ENCODE measurements at places on chromosomes 13 and 19.

- no peak for DNase-seq
Observed at GRCh38 chr13:59319276-59319675, 844.5 kb downstream of the DIAPH3 start.

DNA sequence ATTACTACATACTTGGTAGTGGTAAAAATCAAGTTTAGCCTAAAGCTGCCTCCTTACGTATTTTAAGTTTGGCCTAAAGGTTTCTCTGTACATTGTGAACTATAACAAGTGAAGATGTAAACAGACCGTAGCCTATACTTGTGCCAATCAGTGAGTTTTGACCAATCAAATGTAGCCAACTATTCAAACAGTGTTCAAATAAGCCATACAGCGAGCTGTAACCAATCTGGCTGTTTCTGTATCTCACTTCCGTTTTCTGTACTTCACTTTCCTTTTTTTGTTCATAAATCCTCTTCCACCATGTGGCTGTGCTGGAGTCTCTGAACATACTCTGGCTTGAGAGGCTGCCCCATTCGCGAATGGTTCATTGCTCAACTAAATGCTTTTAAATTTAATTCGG lies 2504.6 kb downstream of the PCDH9 start:
- DNase-seq = no peak

GRCh38 chr13:27487776-27488175 lies 37.4 kb upstream of the MTIF3 start:
- no peak for DNase-seq

GRCh38 chr13:42594481-42595252 lies 20.7 kb downstream of the TNFSF11 start:
- peak; percentile 55 for DNase-seq

DNA sequence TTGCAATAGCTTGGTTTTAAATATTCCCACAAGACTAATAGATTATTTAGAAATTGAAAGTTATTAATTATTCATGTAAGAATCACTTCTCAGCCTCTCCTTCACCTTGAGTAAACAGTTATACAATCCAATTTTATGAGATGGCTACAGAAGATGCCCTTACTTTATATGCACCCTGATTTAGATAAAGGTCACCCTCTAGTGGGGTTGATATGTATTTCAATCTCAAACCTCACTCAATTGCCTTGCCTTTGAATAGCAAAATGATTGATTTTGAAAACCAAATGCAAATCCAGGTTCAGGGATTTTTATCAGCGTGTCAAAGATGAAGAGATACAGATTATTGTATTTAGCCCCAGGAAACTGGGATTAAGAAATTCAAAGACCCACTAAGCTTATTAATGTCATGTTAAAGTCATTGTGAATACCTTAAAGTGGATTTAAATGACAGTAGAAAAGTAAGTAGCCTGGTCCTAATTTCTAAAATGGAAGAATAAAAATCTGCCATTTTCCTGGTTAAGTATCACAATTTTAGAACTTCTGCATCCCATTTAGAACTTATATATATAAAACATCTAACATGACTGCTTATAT lies 305.1 kb downstream of the ITGBL1 start:
- DNase-seq = no peak

DNA sequence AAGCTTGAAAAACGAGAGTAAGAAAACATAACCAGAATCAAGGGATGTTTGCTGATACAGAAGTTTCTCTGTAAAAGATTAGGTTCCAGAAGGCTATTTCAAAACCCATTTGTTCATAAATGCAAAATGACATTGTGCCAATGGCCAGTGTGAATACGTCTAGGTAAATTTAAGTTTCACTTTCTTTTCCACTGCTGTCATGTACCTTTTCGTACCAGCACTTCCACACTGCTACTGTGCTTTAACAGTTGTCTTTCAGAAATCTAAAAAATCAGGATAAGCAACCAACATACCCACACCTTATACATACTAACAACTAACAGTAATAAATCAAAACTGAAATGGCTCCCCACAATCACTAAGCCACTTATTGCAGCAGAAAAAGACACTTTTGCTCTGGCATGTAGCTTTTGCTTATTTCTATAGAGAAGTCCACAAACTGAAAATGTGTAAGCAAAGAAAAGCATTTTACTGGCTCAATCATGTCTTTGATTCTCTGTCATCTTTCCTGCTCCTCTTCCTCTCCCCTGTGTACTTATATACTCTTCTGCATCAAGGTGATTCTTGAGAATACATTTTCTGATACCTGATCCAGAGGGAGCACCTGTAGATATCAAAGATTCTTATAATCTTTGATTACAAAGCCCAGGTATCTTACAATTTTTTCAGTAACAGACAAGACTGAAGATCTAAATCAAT lies 34.3 kb downstream of the ELF1 start:
- no peak for DNase-seq

DNA sequence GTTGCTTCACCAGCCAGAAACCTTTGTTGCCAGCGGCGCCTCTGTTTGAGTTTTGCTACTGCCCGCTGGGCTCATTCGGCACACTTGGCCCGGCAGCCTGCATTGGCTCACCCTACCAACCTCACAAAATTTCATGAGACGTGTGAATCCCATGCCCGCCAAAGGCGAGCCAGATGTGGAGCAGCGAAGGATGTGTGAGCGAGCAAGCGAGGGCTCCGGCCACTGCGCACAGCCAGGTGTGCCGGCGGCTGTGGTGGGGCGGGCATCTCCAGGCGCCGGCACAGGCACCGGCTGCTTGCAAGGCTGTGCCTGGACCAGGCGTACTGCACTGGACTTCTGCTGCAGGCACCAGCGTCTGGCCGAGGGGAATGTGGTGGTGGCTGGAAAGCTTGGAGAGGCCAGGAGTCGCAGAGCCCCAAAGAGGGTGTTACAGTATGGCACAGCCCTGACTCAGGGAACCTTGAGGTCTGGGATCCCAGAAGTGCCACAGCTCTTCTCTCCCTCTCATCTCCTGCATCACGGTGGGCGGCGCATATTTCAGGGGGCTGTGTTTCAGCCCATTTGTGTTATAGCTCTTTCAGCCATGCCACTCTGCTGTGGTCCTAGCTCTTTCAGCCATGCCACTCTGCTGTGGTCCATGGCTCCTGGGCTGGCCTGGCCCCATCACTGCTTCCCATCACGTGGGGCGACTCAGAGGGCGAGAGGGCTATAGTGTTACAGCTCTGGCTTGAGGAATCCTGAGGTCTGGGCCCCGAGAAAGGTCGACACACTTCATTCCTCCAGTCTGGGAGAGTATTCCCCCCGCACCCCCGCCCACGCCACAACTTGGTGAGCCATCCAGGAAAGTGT lies 592.0 kb upstream of the SLITRK5 start:
- no peak for DNase-seq

DNA sequence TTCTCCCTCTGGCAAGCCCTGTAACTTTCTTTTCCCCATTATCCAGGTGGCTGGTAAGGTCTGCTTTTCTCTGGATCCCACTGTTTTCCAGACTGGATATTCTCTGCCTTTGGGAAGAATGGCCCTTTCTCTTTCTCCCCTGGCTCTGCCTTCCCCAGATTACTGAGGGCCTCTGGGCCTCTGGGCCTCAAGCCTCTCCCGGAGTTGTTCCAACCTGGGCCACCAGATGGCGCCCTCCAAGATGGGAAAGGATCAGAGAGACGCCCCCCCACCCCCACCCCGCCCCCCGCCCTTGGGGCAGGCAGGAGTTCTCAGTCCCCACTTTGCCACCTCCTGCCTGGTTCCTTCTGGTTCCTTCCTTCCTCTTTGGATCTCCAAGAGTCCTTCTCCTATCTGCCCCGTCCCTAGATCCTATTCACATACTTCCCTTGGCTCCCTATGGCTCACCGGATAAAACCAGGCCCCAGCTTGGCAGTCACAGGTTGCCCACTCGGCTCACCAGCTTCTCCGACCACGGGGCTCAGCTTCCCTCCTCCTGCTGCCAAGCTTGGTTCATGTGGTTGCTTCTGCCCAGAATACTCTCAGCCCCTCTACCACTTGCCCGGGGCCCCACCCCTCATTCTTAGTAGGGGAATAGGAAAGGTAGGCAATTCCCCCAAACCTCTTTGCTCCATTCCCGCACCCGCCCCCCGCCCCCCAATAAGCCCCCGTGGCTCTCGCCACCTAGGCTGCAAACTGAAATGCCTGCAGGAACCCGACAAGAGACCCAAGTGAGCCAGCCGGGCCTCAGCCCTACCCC lies 13.1 kb downstream of the EPS8L1 start:
- DNase-seq = no peak

GRCh38 chr13:84265257-84265764 lies 383.0 kb upstream of the SLITRK1 start:
- DNase-seq = no peak

- DNase-seq = no peak
Observed at GRCh38 chr19:8265872-8266271, 42.3 kb downstream of the CD320 start.

GRCh38 chr19:29945433-29945832 lies 3.4 kb downstream of the URI1 start:
- DNase-seq = no peak

DNA sequence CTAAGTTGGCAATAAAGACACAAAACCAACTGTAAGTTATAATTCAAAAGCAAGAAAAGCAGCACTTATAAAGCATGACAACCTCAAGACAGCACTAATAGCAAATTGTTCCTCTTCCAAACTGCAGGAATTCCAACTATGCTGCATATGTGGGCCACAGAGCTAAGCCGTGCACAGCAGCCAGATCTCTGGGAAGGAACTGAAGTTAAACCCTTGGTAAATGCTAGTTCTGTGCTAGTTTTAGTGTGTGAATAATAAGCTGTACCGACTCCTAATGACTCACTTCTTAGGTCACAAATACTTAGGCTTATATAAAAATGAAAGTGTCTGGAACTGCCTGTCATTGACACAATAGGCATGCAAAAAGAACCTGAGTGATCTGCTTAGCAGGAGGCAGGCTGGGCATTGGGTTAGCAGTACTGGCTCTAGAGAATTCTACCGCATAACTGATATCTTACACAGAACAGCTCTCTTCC lies 21.2 kb upstream of the GTF3A start:
- no peak for DNase-seq

DNA sequence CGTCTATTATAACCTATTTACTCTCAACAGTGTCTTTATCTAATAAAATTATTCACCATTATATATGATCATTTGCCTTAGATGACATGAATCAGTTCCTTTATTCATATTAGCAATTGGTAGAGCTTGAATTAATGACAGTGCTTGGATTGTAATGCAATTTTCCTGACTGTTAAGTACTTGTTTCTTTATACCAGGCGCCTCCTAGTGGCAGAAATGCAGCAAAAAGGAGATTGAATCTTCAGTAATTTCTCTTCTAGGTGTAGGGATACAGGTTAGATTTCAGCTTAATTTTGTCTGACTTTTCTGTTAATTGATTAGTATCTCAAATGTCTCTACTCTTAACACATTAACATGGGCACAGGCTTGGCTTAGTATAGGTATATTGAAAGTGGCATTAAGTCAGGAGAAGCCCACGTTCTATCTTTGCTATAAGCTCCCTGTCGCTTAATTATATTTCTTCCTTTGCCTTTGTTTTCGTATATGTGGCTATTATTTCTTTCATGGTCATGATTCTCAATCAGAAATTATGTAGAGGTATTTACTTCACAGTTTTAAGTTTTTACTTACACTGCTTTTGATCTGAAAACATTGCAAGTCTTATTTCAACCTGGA lies 9.1 kb upstream of the LHFPL6 start:
- no peak for DNase-seq

DNA sequence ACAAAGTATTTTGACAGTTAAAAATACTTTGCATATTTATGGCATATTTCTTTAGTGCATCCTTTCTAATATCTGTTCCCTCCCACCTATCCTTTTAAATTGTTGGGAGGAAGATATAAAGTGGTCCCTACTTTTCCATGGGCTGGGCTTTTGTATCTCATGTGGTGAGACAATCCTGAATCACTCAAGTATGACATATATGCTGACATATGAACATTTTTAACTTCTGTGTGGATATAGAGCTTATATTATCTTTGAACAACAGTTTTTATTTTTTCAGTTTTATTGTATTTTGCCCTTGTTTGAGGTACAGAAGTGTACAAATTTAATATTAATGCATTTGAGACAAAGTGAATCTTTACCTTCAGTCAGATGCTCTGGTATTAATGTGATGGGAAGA lies 3.4 kb downstream of the ZMYM2 start:
- no peak for DNase-seq

DNA sequence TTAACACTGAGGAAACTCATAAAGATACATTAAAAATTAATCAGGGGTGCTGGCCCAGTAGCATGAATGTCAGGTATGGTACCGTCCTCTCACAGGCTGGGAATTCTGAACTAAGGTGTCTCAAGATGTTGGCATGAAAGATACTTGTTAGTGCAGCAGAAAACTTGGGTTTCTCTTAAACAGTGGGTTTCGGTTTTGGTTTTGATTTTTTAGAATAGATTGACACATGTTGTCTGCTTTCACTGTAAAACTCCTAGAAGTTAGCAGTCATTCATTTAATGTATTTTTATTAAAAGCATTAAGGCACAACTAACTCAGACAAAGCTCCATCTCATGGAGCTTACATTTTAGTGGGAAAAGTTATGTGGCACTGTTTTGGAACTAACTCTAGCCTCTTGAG lies 3.5 kb upstream of the OBI1 start:
- no peak for DNase-seq

- DNase-seq = peak; percentile 45
Observed at GRCh38 chr13:80562433-80563156, 221.7 kb upstream of the SPRY2 start.

DNA sequence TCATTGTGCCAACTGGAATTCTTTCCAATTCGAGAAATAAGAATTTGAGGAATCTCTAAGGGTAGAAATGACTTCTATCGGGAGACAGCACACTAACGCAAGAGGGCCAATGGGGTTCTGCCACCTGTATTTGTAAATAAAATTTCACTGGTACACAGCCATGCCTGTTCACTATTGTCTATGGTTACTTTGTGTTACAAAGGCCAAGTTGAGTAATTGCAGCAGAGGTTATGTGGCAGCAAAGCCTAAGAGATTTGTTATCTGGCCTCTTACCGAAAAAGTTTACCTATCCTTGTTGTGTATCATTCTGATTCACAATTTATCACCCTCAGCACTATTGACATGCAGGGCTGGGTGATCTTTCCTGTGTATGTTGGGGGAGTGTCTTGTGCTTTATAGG lies 278.0 kb downstream of the KLF5 start:
- no peak for DNase-seq

DNA sequence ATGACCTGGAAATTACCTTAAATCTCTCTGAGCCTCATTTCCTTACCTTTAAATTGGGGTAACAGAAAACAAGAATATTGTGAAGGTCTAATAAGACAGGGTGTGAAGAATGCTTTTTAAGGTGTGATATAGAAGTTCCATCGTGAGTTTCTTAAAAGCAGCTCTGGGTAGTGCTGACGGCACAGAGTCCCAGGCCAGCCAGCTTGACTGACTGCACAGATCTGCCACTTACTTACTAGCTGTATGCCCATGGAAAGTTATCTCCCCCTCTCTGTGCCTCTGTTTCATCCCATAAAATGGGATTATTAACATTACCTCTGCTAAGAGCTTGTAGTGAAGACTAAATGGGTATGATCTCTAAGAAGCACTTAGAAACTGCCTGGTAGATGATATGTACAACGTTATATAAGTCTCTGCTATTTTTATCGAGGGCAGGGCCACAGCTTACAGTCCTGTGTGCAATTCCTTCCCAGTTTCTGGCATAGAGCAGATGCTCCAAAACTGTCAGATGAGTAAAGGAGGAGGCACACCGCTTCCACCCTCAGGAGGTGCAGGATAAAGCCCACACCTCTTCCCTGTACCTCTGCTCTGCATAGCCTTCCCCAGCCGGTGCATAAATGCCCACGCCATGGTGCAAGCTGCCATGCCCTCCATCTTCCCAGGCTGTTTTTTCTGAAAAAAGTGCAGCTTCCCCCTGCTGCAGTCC lies 99.6 kb downstream of the MBNL2 start:
- no peak for DNase-seq

GRCh38 chr13:40141859-40142555 lies 486.5 kb downstream of the COG6 start:
- DNase-seq = no peak
